ENCODE measurements at places on chromosomes 11 and 22.

- no peak for DNase-seq
Observed at GRCh38 chr11:1055990-1056771, 18.5 kb upstream of the MUC2 start.

DNA sequence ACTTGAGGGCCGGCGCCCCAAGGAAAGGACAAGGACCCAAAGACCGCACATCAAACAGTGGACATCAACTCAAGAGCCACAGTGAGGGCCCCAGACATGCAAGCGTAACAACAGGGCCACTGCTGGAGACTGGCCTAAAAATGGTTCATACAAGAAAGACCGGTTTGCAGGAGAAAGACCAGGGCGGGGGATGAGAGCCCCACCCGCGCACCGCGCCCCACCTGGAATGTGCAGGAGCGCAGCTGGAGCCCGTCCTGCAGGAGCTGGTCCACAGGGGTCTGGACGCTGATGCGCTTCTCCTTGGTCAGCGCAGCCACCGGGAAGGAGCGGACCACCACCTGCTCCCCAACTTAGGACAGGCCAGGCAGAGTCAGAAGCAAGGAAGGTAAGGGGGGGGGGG lies 13.9 kb downstream of the SBF1 start:
- no peak for DNase-seq

- no peak for DNase-seq
Observed at GRCh38 chr11:130389335-130389935, 39.0 kb downstream of the ADAMTS8 start.

GRCh38 chr11:108895579-108896480 lies 231.0 kb downstream of the DDX10 start:
- DNase-seq = no peak

- DNase-seq = no peak
Observed at GRCh38 chr22:21902296-21903087, 35.0 kb upstream of the MAPK1 start.

DNA sequence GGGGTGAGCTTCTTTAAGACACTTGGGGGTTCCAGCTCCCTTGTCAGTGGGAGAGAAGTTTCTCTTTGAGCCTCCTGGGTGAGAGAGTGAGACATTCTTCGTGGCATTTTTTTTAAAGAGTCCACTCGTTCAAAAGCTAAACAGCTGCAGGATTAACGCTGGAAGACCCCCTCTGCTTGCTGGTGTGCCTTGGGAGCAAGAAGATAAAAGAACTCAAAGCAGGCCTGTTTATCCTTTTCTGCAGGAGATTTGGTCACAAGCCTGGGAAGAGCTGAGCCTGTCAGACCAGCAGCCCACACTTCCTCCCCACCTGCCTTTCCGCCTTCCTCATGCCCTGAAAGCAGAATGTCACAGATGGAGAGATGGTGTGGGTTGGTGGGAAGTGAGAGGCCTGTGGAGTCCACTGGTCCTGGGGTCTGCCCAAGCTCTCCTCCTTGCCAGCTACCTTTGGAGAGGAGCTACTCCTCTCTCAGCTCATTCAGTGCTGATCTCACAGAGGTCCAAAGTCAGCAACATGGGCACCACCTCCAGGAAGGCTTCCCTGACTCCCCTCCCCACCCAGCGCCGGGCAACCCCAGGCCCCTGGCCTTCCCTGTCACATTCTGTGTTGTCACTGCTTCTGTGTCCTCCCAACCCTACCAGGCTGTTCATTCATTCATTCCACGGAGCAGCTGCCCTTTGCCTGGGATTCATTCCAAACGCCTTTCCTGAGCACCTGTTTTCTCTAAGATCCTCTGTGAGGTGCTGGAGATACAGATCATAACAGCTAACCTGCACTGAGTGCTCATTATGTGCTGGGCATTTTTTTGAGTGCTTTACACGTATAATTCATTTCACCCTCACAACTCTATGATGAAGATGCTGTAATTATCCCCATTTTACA lies 6.7 kb downstream of the GDPD5 start:
- no peak for DNase-seq

- no peak for DNase-seq
Observed at GRCh38 chr11:64292460-64293254, 1.6 kb downstream of the KCNK4 start.

GRCh38 chr11:20364341-20364792 lies 853 bp downstream of the HTATIP2 start:
- no peak for DNase-seq

DNA sequence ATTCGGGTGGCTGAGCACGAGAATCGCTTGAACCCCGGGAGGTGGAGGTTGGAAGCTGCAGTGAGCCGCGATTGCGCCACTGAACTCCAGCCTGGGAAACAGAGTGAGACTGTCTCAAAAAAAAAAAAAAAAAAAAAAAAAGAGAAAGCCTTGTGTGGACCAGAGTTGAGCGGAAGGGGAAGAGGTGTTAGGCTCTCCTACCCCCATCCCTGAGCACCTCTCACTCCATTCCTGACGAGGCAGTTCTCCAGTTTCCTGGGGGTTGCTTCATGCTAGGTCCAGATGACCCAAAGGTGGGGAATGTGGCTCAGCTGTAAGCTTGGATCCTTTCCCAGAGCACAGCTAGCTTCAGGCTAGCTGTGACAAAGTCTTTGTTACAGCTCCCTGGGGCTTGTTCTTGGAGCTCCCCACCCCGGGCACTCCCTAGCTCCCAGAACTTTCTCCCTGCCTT lies 8.8 kb upstream of the DNAL4 start:
- DNase-seq = no peak

DNA sequence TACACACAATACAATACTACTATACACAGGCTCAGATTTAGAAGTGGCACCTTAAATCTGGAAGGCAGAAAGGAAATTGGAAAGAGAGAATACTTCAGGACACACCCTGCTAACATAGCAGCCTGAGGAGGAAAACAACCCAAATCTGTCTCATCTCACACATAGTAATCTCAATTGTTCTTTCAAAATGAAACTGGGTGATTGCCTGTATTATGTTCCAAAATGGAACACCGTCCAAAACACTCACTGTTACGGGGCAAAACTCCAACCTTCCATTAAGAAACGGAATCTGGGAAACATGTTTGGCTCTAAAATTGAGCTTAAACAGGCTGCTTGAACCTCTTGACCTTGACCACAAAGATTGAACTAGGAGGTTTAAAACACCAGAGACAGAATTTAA lies 572.6 kb downstream of the OPCML start:
- no peak for DNase-seq

DNA sequence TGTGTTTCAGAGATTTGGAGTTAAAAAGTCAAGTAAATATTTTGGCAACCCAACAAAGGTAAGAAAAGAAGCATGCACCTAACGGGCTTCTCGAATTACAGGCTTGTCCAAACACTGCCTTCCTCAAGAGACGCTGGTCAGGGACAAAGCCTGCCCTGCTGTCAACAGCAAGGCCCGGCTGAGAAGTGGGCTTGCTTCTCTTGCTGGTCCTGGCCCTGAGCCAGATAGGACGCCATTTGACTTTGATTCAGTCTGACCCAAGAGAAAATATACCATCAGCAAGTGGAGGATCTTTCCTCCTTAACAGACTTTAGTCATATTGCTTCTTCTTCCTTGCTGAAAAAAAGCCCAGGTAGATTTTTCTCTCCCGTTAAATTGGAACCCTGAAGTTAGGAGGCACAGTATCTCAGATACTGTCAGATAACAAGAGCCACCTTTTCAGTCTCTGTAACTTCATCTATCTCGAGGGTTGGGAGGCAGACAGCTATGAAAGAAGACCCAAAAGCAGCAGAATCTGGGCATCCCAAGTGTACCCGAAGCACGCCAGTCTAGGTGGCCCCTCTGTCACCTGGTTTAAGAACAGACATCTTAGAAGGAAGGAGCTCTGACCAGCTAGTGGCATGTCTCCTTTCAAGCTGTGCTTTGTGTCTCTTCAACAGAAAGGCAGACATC lies 57.5 kb downstream of the C22orf31 start:
- no peak for DNase-seq

DNA sequence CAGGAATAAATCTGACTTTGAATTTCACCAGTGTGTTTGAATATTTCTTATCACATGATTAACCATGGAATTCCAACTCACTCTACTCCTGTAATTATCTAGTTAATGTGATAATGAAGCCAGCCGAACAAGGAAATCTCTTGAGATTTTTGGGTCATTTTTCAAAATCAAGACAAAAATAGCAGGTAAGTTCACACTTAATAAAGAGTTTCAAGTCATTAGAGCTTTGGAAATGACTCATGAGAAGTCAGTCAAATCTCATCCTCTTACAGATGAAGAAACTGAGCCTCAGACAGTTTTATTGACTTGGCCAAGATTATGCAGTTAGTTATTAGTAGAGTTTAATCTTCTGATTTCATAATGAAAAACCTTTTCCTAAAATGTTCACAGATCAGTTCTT lies 148.8 kb downstream of the ARHGAP42 start:
- DNase-seq = no peak

- DNase-seq = no peak
Observed at GRCh38 chr22:30591191-30591587, 521 bp downstream of the PES1 start.

DNA sequence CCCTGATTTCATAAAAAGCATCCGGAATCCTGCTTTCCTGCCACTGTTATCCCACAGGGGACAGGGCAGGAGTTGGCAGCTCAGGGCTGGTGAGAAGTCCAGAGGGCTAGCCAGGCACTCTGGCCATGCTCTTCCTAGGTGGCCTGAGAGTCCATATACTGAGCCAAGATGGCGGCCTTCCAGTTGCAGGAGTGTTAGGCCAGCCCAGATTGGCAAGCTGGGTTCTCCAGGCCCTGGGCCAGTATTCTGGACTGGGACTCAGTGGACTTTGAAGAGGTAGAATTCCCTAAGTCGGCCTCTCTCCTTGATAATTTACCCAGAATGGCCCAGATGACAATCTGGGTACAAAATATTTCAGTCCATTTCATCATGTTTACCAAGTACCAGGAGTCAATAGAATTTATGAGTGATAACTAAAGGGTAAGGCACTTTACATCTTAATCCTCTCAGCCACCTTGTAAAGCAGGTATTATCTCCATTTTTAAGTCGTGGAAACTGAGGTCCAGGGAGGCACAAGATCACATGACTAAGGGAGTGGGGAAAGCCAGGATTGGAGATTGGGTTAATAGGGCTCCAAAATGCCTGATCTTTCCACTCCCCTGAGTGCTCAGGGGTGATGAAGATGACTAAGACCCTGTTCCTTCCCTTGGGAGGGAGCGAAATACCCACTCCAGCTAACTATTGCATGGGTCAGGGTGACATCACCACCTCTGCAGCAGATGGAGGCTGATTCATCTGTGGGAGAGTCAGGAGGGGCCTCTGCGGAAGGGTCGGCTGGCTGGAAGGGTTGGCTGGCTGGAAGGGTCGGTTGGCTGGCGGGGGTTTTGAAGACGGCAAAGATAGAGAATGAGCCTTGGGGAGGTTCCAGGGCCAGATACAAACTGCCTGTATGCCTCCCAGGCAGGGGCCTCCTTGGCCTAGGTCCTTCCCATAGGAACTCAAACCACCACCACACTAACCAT lies 1.2 kb upstream of the MICALL1 start:
- no peak for DNase-seq

GRCh38 chr11:117435326-117435725 lies 107.7 kb downstream of the CEP164 start:
- DNase-seq = no peak

GRCh38 chr22:49883294-49883640 lies 29.6 kb downstream of the ZBED4 start:
- no peak for DNase-seq

- DNase-seq = no peak
Observed at GRCh38 chr11:6438979-6439571, 1.7 kb downstream of the HPX start.

GRCh38 chr22:48098243-48098920 lies 1335.9 kb downstream of the TBC1D22A start:
- no peak for DNase-seq

- DNase-seq = no peak
Observed at GRCh38 chr11:3108183-3108721, 51.0 kb upstream of the CARS1 start.

- DNase-seq = no peak
Observed at GRCh38 chr11:12109591-12110196, 696 bp upstream of the MICAL2 start.

- no peak for DNase-seq
Observed at GRCh38 chr22:20001082-20001638, 15.5 kb downstream of the ARVCF start.

- DNase-seq = no peak
Observed at GRCh38 chr11:3119141-3119821, 45.8 kb downstream of the OSBPL5 start.

DNA sequence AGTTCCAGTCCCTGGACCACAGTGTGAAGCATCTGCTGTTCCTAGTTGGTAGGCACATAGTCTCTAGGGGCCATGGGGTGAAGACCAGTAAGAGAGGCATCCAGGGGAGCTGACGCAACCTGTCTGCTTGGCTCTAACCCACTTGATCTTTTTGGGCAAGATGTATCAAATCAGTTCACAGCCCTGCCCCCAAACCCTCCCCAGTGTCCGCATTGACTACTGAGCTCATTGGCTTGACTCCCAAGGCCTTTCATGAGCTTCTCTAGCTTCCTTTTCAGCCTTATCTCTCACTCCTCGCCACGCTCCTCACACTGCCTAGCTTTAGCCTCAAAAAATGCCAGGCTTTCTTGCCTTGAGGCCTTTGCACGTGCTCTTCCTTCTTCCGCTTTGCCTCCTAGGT lies 29.7 kb upstream of the ABCC8 start:
- DNase-seq = no peak

Data from iPS DF 6.9 (cell line).